ENCODE measurements at places on chromosomes 3 and 15. TPM values are rescaled to one million over a fixed set of nuclear protein-coding genes. Genes with fewer than 3 reads are reported as not detected.

Gene ADIPOQ
- total RNA-seq: not detected

Gene PLA2G4E
- not detected for total RNA-seq

Gene CADM2
- total RNA-seq: not detected

Gene ROBO2
- total RNA-seq: not detected

Gene CD276
- total RNA-seq: not detected

Gene C15orf62
- 1.9 TPM for total RNA-seq

Gene TRIM42
- not detected for total RNA-seq

Gene GPR149
- total RNA-seq: not detected

Gene RUBCN
- 58.5 TPM for total RNA-seq

Gene SAMMSON
- total RNA-seq: not detected

Data from CD4-positive, CD25-positive, alpha-beta regulatory T cell (primary cell).